Activated naive CD4-positive, alpha-beta T cell (primary cell): ENCODE measurements at places on chromosomes 7 and 10.

DNA sequence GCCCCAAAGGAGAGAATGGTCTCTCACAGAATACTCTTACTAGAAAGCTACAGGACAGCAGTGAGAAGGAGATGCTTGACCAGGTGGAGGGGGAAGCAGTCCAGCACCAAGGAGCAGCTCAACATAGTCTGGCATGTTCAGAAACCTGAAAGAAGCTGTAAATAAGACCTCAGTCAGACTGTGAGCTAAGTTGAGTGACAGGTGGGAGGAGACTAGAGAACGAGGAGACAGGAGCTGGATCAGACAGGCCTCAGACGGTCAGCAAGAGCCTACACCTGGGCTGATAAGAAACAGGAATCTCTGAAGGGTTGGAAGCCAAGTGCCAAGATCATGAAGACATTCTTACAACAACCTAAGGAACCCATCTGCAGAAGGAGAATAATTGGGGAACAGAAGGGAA, 54.5 kb downstream of the ELMO1 start:
- no peak for DNase-seq

DNA sequence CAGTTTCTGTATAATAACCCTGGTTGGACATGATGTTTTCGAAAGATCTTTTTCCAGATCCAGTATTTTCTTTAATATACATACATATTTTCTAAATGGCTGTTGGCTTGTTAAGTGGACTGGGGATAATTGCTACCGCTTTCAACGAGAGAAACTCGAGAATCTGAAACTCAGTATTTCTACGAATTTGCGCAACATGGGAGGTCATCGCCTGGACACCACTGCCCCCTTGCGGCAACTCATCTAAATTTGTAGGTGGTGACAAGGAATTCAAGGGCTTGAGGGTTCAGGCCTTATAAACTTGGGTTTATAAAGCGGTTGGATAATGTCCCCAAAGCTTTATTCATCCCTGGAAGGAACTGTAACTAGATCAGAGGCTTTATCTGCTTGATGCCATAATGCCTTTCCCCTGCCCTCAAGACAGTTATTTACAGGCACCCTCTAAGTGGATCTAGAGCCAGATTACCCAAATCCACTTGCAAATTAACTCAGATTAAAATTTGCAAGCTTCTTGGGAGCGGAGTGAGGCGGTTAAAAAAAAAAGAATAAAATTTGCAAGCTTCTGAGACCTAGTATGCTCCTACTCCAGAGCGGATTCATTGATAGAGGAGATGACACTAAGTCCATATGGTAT, 21.3 kb upstream of the KCNK18 start:
- DNase-seq, result peak; percentile 51

DNA sequence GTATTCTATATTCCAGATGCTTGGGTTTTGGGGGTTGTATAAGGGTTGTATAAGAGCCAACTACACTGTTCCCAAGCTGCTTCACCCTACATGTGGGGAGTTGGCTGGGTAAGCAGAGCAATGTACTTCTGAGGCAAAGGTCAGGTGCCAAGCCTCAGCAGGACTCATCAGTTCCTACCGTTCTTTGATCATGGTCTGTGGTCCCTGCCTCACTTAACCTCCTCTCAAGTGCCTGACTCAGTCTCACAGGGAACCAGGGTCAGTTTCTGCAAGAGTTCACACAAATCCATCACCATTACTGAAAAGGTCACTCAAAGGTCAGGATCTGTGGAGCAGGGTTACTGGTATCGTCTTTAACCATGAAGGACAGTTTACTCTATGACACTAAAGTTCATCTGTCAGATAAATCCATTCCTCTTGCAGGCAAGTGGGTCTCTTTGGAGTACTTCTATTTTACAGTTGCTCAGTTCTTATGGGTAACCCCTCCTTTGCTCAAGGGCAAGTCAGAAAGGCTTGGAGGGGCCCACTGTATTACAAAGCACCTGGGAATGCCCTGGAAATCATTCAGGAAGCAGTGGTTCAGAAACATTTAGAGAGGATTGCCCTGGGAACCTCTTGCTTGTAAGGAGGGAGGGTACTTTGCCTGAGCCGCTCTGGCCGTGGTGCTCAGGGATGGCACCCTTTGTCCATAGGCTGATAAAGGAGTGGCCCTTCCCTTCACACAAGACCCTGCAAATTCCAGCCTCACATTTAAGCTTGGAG, 184.3 kb upstream of the CDCA7L start:
- no peak for DNase-seq

DNA sequence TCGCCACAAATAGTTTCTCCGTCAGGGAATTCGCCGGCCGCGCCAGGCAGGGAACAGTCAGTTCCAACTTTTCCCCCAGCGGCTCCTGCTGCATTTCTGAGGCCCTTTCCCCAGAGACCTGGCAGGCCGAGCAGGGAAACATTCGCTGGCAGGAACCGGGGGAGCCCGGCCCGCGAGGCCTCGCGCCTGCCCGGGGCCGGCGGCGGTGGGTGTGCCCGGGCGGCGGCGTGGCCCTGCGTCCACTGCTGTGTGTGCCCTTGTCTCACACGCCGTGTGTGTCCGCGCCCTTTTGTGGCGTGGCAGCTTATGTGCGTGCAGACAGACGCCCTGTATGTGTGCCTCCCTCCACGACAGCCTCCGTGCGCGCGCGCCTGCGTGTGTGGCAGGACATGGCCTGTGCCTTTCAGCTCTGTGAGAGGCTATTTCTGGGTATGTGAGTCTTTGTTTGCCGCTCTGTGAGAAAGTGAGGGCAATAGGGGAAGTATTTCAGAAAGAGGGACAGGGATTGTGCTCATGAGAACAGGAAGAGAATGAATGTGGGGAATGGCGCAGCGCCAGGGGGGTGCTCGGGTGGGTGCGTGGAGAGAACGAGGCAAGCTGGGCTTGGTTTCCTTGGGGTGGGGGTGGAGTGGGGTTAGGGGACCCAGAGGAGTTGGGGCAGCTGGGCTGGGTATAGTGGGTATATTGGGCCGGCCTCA, 689 bp upstream of the SMARCD3 start:
- no peak for DNase-seq

DNA sequence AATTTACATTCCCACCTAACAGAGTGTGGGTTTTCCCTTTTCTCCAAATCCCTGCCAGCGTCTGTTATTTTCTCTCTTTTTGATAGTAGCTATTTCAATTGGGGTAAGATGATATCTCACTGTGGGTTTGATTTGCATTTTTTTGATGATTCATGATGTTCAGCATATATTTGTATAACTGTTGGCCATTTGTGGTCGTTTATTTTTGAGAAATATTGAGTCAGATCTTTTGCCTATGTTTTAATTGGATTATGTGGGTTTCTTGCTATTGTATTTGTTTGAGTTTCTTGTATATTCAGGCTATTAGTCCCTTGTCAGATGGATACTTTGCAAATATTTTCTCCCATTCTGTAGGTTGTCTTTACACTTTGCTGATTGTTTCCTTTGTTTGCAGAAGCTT, 193.8 kb downstream of the ABCA13 start:
- no peak for DNase-seq

DNA sequence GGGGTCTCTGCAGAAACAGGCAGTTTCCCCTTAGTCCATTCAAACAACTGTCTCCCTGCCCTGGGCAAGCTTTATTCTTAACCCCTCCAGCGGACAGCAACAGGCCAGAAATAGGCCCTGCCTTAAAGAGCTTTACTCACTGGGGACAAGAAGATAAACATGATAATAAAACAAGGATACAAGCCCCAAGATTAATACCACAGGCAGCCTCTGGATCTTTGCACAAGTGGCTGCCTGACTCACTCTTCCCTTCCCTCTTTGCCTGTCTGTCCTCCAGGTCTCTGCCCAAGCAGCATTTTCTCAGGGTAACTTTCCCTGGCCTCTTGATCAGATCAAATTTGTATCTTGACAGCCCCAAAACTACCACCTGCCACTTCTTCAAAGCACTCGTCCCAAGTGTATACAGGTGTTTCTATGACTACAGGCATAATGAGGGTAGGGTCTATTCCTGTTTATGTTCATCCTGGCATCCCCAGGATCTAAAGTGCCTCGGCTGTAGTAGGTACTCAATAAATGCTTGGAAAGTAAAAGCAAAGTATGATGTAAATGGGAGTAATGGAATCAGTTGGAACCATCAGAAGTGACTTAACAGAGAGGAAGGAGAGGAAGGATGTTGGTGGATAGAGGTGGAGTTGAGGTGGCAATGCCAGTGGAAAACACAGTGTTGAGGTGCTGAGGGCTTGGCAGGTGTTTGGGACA, 7.0 kb upstream of the CAMK2G start:
- no peak for DNase-seq

DNA sequence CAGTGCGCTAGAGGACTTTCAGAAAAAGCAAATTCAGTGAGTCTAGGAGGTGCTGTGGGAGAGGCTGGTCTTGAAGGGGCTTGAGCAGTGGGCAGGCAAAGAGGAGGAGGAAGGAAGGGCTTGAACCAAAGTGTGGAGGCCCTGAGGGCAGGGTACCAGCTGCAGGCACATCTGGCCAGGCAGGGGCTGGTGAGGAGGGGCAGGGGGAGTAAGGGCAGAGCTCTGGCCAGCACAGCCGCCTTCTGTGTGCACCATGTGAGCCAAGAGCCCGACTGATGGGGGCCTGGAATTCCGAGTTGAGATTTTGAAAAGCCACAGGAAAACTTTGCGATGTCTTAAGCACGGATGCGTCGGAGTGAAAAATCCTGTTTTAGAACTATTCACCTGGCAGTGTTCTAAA, 74.5 kb downstream of the PRPF18 start:
- DNase-seq, result no peak

DNA sequence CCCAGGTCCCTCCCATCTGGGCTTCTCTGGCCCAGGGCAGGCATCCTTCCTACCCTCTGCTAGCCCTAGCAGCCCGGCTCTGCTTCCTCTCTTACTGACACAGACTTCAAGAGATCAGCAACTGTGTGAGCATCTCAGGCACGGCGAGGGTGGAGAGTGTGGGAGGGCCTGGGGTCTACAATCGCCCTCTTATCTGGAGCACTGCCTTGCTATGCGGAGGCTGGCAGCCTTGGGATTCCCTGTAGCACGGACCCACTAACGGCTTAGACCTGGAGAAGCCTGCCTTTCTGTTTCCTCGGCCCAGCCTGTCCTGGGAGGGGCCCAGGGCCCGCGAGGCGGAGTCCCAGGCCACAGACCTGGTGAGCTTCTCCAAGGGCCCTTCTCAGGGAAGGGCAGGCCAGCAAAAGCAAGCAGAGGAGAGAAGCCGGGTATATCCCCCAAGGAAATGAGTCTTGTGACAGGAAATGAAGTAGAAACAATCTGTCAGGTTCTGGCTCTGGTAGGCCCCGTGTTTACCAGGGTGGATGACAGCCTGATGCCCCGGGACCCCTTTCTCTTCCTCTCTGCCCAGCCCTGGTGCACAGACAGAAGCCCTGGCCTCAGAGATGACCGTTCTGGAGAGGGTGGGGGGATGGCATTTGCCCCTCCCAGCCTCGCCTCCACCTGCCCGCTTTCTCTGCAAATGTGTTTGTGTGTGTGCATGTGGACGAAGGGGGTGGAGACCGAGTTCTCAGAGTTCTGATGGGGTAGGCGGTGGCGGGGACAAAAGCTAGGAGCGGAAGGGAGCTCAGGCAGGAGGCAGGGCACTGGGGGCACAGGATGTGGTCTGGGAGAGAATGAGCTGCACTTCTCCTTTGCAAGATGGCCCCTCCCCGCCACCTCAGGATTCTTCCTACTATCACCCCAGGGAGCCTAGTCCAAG, 2.5 kb downstream of the LRCH4 start:
- DNase-seq, result peak; percentile 48

GRCh38 chr10:50551894-50552293, 71.9 kb downstream of the SGMS1 start:
- DNase-seq, result no peak

DNA sequence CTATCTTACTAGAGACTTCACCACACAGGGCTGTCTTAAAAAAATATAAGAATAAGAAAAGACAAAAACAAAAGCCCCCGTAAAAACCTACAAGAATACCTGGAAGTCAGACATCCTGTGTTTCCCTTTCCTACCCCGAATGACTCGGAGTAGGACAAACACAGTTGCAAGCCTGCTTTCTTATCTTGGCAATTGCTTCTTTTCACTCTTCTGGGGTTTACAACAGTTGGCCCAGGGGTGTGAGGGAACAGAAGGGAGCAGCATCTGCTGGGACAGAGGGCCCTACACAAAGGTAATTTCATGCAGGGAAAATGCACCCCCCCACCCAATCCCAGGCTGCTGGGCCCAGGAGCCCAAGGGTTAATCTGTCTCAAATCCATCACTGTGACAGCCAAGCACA, 220.6 kb downstream of the ARHGAP12 start:
- DNase-seq, result no peak

DNA sequence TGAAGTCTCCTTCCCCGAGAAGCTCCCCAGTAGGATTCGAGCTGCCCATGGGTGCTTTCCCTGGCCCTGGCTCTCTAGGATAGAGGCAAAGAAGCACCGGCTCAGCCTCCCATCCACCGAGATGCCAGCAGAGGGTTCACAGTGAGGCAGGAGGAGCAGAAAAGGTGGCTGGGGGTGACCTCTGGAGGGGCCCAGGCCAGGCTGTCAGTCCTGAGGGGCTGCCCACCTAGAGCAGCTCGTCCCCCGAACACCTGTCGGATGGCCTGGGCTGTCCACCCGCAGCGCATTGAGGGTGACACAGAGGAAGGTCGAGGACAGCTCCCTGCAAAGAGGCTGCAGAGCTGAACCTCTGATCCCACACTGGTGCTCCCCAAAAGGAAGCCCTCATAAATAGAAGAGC, 167.2 kb upstream of the PPP2R2D start:
- no peak for DNase-seq

GRCh38 chr7:128814499-128814898, 15.7 kb upstream of the FLNC start:
- DNase-seq, result no peak

DNA sequence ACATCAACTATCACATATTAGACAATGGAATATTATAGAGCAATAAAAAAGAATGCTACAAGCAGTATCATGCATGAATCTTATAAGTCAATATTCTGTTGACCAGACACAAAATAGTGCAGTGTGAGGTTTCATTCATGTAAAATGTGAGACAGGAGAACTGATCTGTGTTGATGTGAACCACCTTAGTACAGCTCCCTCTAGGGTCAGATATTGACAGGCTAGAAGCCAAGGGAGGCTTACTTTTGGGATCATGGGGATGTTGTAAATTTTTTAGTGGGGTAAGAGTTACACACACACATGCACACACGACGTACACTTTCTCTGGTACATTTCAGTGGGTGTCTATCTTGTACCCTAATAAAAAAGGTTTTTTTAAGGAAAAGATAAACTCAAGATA, 231.6 kb upstream of the FOXK1 start:
- DNase-seq, result no peak

DNA sequence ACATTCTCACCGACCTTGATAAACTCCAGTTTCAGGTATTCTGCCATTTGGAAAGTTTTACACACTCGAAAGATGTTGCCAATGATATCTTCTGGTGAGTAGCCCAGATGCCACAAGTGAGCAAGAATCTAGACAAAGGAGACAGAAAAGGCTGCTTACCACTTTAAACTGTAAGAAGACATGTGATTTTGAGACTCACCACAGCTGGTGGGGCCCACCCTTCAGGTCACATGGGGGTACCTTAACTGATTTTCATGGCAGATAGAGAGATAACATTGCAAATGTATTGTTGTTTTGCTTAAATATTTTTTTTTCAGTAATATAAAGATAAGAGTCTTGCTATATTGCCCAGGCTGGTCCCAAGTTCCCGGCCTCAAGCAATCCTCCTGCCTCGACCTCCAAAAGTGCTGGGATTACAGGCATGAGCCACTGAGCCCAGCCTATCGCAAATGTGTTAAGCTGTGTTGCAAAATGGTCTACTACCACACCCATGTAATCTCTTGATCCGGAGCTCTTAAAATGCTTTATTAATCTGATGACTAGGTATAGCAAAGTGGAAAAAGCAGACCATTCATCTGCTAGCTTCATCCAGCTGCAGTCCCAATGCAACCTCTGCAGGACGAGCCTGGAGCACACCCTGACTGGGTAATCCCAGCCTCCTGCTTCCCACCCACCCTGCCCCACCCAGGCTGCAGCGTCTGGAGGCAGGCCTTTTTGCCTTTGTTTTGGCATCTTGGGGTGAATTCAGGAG, 18.5 kb downstream of the RFC2 start:
- no peak for DNase-seq
